OCI-LY7 (cell line): ENCODE measurements at places on chromosomes 7 and 10. TPM values are rescaled to one million over a fixed set of nuclear protein-coding genes. Genes with fewer than 3 reads are reported as not detected.

The UTF1 gene
- total RNA-seq, result not detected in 2 replicates

DNA sequence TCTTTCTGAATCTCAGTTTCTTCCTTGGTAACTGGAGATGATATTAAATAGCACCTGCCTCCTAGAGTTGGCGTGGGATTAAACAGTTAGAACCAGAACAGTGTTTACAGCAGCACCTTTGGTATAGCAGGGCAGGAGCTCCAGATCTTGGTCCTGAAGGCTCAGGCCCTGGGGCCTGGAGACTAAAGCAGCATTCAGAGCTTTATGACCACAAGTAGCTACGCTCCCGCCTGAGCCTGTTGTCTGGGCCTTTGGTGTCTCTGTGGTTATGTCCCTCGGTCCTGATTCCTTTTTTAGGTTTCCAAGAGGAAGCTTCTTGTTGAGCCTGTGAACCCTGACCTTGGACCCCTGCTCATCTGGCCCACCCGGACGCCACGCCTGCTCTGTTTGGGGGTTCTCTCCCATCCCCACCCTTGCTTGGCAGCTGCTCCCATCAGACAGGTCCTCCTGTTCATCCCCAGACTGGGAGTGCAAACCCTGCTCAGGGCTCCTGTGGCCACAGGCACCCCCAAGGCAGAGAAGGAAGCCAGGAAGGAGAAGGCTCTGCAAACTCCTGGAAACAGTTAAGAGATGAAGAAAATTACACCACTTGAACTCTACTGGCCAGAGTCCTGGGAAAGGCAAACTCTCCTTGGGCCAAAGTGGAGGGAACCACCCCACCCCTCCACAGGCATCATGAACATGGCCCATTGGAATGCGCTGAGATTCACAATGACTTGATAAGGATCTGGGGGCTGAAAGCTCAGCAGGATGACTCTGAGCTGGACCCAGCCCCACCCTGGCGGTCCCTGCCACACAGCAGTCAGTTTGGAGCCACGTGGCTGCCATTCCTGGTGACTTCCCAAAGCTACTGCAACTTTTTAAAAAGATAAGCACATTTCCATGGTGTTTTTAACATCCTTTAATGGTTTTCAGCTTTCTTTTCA is 50.1 kb upstream of the TMEM72 start:
- DNase-seq, result no peak

GRCh38 chr10:29166713-29167112 is 122.2 kb upstream of the LYZL1 start:
- no peak for DNase-seq

- DNase-seq, result no peak
Observed at GRCh38 chr10:124414076-124414475, 4.6 kb downstream of the OAT start.

DNA sequence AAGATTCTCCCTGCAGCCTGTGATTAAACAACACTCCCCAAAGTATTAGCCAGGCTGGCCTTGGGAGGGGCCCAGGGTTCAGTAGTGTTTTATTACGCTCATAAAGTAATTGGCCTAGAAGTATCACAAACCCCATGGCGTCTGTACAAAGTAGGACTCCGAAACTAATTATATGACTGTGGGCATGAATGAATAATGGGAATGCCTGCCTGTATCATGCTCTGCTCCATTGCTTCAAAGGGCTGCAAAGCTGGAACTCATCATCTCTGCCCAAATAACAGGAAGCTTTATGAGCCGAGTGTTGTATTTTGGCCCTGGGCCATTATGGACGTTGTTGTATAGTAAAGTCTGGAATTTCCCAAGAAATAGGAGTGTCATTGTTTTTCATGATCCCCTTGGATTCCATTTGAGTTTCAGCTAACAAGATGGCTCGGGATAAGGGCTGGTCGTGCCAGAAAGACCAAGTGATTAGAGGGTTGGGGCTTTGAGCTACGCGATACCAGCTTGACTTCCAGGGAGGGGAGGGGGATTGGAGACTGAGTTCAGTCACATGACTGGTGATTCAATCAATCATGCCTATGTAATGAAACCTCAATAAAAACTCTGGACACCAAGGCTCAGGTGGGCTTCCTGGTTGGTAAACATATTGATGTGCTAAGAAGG is 65.3 kb upstream of the NPTX2 start:
- no peak for DNase-seq

DNA sequence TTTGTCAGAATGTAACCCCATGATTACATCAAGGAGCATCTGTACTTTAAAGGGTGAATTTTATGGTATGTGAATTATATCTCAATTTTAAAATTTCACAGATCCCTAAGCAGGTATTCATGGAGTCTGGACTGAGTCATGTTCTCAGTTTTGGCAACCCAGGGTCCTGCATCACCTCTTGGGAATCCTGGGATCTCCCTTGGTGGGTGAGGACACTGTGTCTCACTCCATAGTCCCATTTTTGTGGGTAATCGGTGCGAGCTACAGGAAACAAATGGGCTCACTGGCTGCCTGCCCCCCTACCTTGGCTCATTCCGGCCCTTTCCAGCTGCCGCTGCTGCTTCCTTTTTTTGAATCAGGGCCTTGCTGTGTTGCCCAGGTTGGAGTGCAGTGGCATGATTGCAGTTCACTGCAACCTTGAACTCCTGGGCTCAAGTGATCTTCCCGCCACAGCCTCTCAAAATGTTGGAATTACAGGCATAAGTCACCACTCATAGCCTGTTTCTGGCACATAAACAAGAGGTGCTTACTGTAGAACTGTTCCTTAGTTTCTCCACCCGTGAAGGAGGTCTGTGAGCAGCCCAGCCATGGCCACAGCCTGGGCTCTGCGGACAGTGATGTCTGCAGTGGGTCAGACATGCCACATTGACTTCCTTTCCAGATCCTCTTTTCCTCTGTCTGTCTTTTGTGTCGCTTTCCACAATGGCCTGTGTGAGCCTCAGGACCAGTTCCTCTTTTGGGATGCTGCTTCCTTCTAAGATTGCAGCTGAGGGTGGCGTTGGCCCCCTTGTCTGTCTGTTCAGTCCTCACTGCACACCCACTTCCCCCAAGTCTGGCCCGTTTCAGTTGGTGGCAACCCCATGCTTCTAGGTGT is 14.5 kb downstream of the PALD1 start:
- DNase-seq, result peak; percentile 89
